ENCODE measurements at places on chromosomes 12 and 14.

DNA sequence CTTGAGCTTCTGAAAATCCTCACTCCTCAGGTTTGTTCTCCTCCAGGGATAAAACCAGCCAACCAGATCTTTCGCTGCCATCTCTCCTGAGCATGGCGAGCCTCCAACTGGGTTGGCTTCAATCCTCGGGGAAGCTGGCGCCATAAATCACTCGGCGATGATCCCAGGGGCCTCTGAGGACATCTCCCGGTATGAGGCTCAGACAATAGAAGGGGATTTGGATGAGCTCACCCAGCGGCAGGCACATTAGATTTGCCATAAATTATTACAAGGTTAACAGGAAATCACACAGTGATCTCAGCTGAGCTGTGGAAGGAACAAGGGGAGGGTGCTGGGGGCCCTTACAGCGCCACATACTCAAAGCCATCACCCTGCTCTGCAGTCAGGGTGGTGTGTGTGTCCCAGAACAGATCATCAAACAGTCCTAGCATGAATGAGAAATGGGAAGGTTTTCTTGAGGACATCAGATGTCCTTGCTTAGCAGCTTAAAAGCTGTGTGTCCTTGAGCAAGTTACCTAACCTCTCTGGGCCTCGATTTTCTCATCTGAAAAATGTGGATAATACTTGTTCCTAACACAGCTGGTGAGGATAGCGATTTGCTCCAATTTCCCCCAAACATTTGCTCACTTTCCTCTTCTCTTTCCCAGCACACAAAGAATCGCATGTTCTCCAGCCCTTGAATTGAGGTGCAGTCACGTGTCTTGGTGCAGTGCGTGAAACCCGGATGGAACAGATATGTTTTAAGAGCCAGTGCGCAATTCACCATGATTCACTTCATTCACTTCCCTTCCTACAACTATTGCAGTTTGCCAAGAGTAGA is 142.8 kb downstream of the SCARB1 start:
- DNase-seq, result peak; percentile 82

GRCh38 chr12:30188602-30189326 is 405.0 kb upstream of the TMTC1 start:
- DNase-seq, result no peak

DNA sequence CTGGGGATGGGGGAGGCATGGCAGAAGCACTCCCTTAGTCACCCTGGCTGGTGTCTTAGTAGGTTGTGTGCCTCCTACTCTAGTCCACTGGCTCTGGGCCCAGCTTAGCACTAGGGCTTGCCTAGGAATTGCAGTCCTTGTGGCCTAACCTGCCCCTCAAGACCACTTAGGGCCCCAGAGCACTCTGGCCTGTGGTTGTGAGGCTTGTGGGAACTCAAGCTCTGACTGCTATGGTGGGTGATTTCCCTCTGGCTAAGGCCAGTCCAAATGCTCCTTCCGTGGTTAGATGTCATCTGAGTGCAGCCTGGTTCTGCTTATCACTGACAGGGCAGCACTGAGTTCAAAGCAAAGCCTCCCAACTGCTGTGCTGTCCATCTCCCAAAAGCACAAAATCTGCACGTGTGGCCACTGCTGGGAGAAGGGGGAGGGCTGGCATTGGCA is 20.2 kb downstream of the FGD4 start:
- DNase-seq, result no peak

DNA sequence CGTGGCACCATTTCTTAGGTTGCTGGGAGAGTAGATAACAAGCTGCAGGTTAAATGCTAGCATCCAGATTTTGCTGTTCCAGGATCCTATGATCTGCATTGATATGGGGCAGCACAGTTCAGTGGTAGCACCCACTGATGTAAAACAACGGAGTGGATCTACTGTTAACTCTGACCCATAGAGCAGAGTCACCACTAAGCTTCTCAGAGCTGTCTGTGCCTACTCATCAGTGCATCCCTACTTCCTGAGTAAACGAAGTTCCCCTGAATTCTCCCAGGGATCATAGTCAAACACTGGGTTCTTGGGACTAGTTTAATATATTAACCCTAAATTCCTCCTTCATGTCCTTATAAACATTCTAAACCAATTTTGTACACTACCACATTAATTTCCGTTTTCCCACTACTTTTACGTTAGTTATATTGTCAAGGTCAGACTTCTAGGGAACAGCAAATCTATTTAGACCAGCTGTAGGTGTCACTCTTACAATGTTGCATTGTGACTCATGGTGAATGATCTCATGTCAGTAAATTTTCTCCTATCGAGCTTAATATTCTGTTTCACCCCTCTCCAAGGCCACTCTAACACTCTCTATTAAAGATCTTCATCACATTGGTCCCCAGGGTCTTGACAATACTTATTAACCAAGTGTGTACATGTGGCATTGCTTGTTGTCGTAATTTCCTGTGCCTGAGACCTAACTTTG is 10.3 kb downstream of the RERGL start:
- DNase-seq, result no peak

GRCh38 chr14:80202888-80203562 is 8.3 kb downstream of the DIO2 start:
- no peak for DNase-seq

DNA sequence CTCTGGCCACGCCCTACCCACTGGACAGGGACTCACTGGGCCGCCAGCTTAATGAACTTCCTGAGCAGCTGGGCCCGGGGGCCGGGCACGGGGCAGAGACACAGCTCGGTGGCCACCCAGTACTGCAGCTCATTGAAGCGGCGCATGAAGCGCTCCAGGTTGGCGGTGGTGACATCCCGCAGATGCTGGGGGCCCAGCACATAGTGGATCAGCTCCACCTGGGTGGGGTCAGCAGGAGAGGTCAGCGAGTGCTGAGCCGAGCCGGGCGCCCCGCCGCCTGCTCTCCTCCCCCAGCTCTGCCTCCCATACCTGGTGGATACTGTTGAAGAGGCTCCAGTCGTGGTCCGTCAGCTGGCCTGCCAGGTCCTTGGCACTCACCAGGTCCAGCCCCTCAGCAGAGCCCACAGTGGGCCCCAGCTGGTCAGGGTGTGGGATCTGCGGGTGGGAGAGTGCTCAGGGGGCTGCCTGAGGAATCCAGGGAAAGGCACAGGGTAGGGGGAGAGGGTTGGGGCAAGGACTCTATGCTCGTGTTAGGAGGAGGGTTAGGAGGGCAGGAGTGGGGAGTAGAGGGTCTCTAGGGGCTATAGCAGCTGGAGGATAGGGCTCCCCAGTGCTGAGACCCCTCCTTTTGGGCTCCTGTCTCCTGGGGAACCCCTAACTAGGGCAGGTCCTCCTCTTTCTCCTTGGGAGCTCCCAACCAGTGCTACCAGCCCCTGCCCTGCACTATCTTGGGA is 15.5 kb upstream of the ENDOU start:
- DNase-seq, result no peak

- no peak for DNase-seq
These were observed 815.8 kb downstream of the BCL11B start for GRCh38 chr14:98456231-98456630.

DNA sequence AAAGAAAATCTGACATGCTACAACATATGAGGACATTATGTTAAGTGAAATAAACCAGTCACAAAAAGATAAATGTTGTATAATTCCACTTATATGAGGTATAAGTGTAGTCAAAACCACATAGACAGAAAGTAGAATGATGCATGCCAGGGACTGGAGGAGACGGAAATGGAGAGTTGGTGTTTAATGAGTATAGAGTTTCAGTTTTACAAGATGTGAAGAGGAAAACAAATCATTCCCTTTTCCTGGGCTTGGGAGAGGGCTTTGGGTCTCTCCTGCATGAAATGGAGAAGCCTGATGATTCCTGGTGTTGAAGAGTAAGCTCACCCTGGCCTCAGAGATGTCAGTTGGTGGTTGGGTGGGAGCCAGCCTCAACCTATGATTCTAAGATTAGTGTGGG is 158.4 kb upstream of the PLXNC1 start:
- no peak for DNase-seq

DNA sequence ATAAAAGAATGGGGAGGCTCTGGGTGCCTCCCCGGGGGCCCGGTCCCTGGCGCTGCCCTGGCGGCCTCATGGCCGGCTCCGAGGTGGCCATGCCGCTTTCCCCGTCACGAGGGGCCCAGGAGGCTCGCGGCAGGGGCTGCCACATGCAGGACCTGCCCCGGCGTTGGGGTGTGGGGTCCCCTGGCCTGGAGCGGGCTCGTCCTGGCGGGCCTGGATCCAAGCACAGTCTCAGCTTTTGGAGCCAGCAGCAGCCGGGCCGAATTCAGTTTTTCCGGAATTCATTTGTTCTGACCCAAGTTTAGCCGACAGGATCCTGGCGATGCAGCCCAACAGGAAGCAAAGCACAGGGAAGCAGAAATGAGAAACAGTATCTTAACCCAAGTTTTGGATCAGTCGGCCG is 26.4 kb upstream of the AEBP2 start:
- DNase-seq, result no peak

GRCh38 chr12:57632958-57633840 is at the start of gene B4GALNT1:
Gene B4GALNT1 (minus strand): TSS chr12:57633201. CDS start chr12:57632132, 1,069 bp downstream.
- peak; percentile 14 for DNase-seq

GRCh38 chr12:130667421-130667960 is 48.6 kb downstream of the RIMBP2 start:
- no peak for DNase-seq

- no peak for DNase-seq
These were observed 103.3 kb upstream of the CRY1 start for GRCh38 chr12:107196681-107197080.

GRCh38 chr14:61335671-61336275 is 14.4 kb downstream of the PRKCH start:
- DNase-seq, result no peak

GRCh38 chr12:124188084-124188483 is 106.8 kb upstream of the RFLNA start:
- DNase-seq, result no peak

DNA sequence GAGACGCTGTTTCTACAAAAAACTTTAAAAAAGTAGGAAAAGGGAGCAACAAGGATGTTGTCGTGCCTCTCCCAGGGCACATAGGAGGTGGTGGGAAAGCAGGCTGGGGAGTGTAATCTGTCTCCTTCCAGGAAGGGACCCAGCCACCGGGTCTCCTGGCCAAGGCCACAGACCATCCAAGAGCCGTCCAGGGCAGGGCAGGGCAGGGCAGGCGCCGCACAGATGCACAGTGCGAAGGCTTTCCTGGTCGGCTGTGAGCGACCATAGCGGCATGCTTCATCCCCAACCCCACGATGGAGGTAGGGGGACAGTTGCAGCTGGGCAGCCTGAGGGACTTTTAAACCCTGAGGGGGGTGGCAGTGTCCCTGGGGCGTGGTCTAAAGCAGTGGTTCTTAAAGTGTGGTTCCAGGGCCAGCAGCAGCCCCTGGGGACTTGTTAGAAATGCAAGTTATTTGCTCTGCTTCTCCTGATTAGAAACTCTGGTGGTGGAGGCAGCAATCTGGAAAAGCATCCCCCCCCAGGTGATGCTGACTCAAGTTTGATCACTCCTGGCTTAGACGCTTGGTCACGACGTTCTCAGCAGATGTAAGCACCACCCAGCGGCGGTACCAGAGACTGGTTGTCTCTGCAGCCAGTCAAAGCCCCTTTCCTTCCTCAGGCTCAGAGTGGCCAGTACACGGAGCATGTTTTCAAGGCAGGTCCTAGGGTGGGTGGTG is 197.4 kb upstream of the PRMT8 start:
- DNase-seq, result no peak

DNA sequence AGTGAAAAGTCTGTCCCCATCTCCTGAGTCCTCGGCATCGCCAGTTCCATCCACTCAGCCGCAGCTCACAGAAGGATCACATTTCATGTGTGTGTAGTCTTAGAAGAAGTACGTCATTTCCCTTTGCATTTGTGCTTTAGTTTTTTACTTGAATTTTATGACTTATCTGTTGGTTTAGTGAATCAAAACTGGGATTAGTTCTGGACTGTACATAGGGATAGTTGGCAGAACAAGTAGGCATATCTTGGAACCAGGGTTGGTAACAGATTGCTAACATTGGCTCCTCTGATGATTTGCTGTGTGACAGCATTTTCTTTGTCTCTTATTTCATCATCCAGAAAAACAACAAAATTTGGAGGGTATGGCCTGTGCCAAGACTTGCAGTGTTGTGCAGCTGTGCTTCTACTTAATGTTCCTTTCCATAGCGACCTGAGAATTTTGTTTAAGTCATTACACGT is 69.6 kb upstream of the AEBP2 start:
- DNase-seq, result peak; percentile 50

GRCh38 chr12:120851944-120852343 is 52.2 kb downstream of the SPPL3 start:
- no peak for DNase-seq

DNA sequence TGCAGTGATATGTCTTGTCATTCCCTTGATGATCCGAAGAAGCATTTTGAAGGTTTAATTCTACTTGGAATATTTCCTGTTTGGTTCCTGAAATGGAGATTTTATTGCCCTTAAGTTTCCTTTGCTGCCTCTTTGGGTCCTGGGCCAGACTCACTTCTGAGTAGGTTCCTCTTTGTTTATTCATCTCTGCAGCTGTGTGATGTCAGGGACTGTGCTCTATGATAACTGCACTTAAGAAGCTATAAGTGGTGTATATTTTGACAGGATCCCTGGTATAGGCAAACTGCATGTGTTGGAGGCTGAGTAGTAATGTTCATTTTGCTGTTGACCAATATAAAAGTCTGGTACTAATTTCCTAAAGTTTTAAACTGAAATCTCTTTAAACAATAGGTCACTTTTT is at the start of gene KLRC4:
TSS of gene KLRC4 (minus strand) at position 366 of the 400 bp plus-strand sequence. CDS start at position 184, 182 bp downstream.
- no peak for DNase-seq

GRCh38 chr12:95266254-95266653 is 48.6 kb downstream of the VEZT start:
- no peak for DNase-seq

DNA sequence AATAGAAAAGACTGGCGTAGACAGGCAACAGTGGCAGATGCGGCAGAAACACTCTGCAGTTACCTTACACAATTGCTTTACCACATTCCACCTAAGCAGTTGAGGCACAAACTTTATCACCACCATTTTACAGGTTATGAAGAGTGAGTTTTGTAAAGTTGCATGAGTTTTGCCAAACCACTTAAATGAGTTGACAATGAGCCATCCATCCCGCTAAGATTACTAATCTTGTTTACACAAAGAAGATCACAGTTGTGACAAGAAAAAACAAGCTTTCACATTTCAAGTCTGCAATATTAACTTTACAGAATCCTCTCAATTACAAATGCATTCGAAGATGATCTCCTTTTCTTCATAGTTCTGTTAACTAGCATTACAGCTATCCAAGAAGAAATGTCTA is 1.8 kb downstream of the TMCC3 start:
- DNase-seq, result no peak

GRCh38 chr12:46269429-46270241 is 792 bp upstream of the SLC38A1 start:
- no peak for DNase-seq

GRCh38 chr14:54866588-54866987 is 36.0 kb downstream of the GCH1 start:
- no peak for DNase-seq

DNA sequence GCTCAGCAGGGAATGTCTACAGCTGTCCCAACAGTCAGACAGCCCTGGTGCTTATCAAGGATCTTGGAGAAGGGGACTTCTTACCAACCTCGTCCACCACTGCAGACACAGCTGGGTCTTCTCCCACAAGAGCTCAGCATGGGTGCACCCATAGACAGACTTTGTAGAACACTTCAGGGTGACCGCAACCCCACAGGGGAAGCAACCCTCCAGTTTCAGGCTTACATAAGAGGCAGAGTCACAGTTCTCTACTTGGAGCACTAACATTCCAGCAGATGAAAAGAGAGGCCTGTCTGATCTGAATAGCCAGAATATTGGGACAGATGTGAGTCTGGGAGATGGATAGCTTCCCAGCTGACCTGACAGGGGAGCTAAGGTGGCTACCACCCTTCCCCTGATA is 3.5 kb upstream of the CLEC1A start:
- DNase-seq, result no peak

- no peak for DNase-seq
These were observed 1.1 kb downstream of the AJUBA start for GRCh38 chr14:22981090-22981875.

Data from skin of body (tissue), 3 donors.